Thyroid gland (tissue), 4 donors: ENCODE measurements at places on chromosomes 5 and 9.
A peak's percentile ranks its signal among the peaks of the same experiment; 100 is the strongest.

DNA sequence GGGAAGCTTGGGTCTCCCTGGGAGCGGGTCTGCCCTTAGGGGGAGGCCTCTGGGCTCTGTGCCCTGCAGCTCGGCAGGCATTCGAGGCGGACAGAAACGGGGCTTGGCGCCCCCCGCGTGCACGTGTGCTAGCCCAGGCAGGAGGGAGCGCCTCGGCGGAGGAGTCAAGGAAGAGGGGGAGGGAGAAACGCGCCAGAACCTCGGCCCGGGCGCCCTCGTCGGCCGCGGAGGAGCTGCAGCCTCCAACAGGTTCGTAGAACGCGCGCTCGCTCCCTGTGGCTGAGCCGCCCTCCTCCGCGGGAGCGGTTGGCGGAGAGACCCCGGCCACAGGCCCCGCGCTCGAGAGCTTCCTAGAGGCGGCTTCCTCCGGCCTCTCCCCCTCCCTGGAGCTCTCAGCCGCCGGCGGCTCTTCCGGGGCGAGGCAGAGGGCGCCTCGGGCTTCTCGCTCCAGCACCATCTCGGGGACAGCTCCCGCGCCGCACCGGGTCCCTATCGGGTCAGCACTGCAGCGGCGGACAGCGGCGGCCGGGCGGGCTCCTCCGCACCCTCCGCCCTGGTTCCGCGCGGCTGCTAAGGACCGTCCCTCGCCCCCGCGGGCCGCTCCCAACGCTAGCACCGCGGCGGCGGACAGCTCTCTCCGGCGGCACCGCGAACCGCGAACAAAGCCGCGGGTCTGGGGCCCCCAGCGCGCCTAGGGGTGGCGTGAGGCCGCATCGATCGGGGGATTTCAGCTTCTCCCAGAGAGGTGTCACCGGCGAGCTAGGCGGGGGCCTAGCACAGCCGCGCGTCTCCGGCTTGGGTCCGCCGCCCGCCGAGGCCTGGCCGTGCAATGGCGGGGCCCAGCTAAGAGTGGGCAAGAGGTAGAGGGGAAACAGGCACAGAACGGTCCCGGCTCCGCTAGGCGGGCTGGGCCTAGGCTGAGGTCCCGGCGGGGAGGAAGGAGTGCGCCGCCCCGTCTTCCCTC is 74.6 kb upstream of the CPLX2 start:
- DNase-seq, result peak; percentile 90

- DNase-seq, result no peak
Measured at GRCh38 chr5:152097128-152097527, 172.5 kb upstream of the GLRA1 start.

- no peak for DNase-seq
Measured at GRCh38 chr5:125499636-125500332, 753.3 kb upstream of the ZNF608 start.

GRCh38 chr5:1792842-1793266 is 6.8 kb downstream of the MRPL36 start:
- peak; percentile 12 for DNase-seq

DNA sequence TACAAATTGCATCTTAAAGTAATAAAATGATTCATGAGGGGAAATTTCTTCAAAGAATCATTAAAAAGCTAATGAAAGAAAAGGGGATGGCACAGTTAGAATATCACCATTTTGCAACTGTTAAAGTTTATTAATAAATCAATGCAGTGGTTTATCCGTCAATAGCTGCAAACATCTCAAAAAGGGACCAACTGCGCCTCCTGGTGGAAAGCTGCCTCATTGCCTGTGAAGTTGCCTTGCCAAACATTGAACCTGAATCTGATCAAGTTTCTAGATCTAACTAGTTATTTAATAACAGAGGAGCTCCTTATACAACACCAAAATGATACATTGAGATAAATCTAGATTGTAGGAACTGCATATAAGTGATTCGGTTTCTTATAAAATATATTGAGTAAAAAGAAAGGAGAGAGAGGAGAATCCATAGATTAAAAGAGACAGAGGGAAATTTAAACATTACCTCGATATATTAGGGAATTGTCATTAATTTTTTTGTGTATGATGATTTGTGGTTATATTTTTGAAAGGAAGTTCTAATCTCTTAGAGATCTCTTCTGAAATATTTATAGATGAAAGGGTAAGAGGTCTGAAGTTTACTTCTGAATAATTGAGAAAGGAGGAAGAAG is 6.9 kb upstream of the NDUFB6 start:
- DNase-seq, result peak; percentile 62

DNA sequence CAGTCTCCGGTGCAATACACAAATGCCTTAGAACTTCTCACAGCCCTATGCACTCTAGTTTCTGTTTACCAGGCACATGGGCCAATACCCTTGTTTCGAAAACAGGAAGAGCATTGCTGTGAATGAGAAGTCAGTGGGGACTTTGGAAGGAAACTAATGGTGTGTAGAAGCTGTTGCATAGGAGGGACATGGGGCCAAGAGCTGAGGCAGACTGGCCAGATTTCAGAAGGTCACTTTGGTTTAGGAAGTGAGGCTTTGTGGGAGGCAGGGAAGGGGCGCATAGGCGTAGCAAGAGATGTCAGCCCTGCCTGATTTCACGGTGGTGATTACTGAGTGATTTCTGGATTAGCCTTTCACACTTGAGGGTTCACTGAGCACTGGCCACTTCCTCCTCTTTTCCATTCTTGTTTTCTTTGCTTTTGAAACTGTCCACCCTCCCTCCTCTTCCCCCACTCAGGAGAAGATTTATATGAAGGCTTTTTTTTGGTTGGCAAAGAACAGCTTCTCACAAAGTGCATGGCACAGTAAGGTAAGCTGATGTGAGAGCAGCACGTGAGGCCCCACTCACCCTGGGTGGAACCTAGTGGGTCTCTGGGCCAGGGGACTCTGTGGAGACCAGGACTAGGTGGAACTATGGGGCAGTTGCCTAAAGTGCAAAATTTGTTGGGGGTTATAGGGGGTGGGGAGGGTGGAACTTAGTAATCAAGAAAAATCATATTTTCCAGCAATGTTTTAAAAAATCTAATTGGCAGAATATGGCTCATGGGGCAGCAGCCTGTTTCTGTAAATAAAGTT is 6.1 kb upstream of the TMEM252 start:
- DNase-seq, result peak; percentile 35

GRCh38 chr9:129080298-129080600 is 662 bp upstream of the DOLPP1 start:
- DNase-seq, result no peak

- no peak for DNase-seq
Measured at GRCh38 chr5:112653638-112654205, 84.0 kb upstream of the APC start.

- no peak for DNase-seq
Measured at GRCh38 chr9:99628849-99629620, 192.7 kb upstream of the NR4A3 start.

GRCh38 chr5:75736273-75736672 is 19.0 kb upstream of the POC5 start:
- peak; percentile 54 for DNase-seq

DNA sequence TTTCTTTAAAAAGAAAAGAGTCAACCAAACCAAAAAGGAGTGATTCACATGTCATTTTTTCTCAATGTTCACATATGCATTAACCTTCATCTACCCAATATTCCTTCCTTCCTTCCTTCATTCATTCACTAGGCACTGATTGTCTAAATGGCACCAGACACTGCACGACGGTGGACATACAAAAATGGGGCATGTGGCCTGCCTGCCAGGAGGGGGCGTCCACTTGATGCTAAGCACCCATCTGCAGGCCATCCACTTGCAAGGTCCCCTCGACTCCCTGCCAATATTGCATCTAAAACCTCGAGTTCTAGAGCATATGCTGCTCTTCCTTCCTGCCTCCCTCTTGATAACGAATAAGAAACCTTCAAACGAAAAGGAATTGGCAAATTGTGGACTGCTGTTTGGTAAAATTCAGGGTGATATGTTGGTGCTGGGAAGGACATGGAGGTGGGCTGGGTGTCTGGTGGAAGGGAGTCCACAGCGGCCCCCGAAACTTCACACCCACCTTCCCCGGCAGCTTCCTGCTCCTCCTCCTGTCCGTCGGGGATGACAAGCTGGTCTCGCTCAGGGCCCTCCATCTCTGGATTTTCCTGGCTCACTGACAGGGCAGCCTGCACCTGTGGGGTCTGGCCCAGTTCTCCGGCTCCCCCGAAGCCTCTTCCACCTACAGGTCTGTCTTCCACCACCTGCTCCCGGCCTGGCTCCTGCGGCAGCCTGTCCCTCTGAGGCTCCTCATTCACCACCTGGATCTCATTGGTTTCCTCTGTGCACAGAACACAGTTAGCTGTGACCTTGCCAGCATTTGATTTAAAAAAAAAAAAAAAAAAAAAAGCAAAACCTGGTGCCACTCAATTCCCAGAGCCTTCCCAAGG is 64.3 kb downstream of the GOLM1 start:
- DNase-seq, result no peak

DNA sequence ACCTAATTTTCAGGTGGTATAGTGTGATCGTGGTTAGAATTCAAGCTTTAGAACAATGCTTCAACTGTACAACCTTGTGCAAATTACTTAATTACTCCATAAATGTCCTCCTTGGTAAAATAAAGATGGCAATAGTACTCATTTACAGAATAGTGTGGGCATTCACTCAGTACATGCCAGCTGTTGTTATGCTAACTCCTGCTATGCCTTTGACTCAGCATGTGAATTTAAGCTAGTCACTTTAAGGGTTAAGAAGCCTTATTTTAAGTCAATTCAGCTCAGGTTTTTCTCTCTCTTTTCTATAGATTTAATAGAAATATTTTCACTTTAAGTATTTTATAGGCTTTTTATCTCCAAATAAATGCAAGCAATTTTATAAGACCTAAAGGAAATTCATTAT is 335.6 kb upstream of the ITGA1 start:
- DNase-seq, result no peak

GRCh38 chr5:154755361-154756008 is at the start of gene LARP1:
Gene LARP1, plus strand, starts transcription at chr5:154755377. Its CDS starts 381 bp downstream, at chr5:154755758.
- peak; percentile 69 for DNase-seq

- DNase-seq, result no peak
Measured at GRCh38 chr5:32542216-32543059, 42.9 kb upstream of the SUB1 start.

- no peak for DNase-seq
Measured at GRCh38 chr5:59416451-59416850, 477.1 kb downstream of the PDE4D start.

DNA sequence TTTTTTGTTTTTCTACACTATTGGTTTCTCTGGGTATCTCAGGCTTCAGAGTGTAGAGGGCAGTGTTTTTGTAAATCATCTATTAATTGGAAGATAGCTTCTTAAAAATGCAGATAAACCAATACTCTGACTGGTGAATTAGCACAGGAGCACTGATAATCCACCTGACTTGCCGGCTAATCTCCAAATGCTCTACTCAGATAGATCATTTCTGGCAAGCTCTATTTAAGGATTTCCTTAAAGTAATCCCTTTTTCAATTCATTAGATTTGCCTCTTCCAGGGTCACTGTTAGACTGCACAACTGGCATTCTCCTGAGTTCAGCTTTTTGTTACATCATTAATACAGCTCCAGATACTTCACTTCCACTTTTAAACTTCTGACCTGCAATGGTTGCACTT is 1390.3 kb upstream of the NUDT12 start:
- no peak for DNase-seq

- DNase-seq, result no peak
Measured at GRCh38 chr5:33330426-33330825, 110.3 kb upstream of the TARS1 start.

DNA sequence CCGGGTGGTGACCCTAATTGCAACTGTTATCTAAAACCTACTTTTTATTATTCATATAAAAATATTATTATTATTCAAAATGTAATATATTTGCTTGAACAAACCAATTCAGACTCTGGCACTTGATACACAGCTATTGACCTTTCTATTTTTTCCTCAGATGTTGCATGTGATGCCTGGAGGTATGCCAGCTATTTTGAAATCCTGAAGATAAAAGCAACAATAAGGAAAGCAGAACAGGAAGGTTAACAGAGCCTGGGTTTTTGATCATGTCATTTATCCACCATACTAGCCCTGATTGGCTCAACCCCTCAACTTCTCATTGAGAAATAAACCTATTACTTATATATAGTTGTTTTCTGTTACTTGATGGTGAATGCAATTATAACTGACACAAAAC is 340.9 kb upstream of the KIF2A start:
- no peak for DNase-seq

DNA sequence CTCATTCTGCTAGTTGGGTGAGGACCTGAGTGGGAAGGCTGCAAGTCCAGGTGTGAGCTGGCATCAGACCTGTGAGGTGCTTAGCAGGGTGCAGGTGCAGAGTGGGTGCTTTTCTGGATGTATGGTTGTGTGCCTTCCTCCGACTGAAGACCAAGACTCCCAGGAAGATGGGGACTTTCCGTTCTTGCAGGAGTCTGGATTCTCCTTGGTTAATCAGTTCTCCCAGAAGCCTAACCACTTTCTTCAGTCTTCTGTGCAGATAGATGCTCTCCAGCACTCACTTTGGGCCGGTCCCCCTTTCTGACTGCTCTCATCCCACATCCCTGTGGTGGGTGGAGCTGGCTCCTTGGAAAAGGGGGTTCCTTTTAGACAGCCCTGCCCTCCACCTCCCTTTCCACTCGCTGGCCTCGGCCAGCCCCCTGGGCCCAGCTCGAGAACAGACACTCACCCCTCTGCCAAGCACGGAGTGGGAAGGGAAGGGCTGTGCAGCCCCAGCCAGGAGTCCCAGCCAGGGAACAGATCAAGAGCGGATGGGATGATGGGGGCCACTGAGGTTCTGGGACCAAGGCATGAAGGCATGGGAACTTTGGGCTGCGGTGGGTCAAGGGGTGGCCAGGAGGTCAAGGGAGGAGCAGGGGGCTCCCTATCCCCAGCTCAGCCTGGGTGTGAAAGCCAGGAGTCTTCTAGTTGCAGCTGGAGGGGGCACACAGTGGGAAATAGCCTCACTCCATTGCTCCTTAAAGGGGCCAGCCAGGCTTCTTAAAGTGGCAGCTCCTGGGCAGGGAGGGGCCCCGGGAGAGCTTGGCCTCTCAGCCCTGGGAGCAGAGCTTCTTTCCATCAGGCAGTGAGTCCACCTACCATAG is 62.4 kb downstream of the FGF18 start:
- DNase-seq, result no peak

DNA sequence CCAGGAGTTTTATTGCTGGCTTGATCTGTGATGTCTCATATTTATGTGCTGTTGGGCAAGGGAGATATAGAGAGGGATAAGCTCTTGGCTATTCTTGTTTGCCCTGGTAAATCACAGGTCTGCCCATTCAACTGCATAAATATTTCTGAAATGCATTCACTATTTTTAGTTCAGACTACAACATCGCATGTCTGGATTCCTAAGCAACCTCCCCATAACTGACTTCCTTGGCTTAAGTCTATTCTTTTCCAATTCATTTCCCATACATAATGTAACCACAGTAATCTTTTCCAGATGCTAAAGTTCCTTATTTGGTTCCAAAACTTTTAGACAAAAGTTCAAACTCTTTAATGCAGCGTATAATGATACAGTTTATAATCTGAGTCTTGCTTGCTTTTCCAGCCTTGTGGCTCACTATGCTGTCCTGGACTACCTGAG is 321.4 kb upstream of the ACTBL2 start:
- DNase-seq, result no peak

DNA sequence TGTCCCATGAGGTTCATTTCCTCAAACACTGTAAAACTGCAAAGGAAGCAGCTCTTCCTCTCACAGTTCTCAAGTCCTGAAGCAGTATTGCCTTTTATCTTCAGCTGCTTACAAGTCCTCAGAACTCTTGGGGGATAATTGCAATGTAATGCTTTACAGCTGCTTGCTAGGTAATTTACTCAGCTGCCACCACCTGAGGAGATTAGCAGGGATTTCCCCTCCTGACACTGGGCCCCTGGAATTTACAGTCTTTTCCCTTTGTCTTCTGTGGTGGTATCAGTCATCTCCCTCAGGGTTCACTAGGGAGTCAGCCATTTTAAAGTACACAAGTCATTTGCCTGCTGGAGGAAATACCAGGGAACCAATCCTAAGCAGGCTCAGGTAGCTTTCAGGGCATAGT is 754.3 kb upstream of the GRAMD2B start:
- DNase-seq, result no peak

GRCh38 chr9:136558373-136558772 is 12.5 kb upstream of the NOTCH1 start:
- no peak for DNase-seq
